Hepatocyte (in vitro differentiated cells): ENCODE measurements at places on chromosomes 16 and 17. TPM values are rescaled to one million over a fixed set of nuclear protein-coding genes. Genes with fewer than 3 reads are reported as not detected.

The TMEM100 gene
- 15.3 and 18.5 TPM in 2 replicates for total RNA-seq

The CCDC144A gene
- 0.48 and 0.50 TPM in 2 replicates for total RNA-seq

The ITGA2B gene
- total RNA-seq: 0.77 TPM in 1 of 2 replicates, not detected in the other

The FBXO39 gene
- not detected in 2 replicates for total RNA-seq

The BCL6B gene
- total RNA-seq: 0.53 and 1.1 TPM in 2 replicates

The MMP2 gene
- total RNA-seq: 107 and 128 TPM in 2 replicates

The PPP1R27 gene
- total RNA-seq: not detected in 2 replicates

The SOST gene
- not detected in 2 replicates for total RNA-seq

The CFAP97D1 gene
- total RNA-seq: 0.10 TPM in 1 of 2 replicates, not detected in the other

The SLC13A5 gene
- 15.2 and 18.5 TPM in 2 replicates for total RNA-seq
